ENCODE measurements at places on chromosomes 6 and 20. TPM values are rescaled to one million over a fixed set of nuclear protein-coding genes. Genes with fewer than 3 reads are reported as not detected.

- no peak for DNase-seq
Measured at GRCh38 chr6:78340755-78341154, 526.6 kb upstream of the IRAK1BP1 start.

GRCh38 chr6:108711071-108711470 is 137.2 kb upstream of the ARMC2 start:
- no peak for DNase-seq

Gene CCN6
- not detected for total RNA-seq

Gene CTCFL
- not detected for total RNA-seq

Gene RIPOR3
- total RNA-seq: 0.53 TPM

Gene PAX1
- total RNA-seq: not detected
